ENCODE measurements at places on chromosomes 7 and 10. TPM values are rescaled to one million over a fixed set of nuclear protein-coding genes. Genes with fewer than 3 reads are reported as not detected.

Gene CTAGE4
- 3.6 TPM for total RNA-seq

Gene MINDY4
- 1.1 TPM for total RNA-seq

Gene PVRIG
- 21.2 TPM for total RNA-seq

Gene PUS7
- total RNA-seq, result 16.9 TPM

Gene ZNF775
- total RNA-seq, result 6.0 TPM

Gene ANTXRL
- total RNA-seq, result not detected

DNA sequence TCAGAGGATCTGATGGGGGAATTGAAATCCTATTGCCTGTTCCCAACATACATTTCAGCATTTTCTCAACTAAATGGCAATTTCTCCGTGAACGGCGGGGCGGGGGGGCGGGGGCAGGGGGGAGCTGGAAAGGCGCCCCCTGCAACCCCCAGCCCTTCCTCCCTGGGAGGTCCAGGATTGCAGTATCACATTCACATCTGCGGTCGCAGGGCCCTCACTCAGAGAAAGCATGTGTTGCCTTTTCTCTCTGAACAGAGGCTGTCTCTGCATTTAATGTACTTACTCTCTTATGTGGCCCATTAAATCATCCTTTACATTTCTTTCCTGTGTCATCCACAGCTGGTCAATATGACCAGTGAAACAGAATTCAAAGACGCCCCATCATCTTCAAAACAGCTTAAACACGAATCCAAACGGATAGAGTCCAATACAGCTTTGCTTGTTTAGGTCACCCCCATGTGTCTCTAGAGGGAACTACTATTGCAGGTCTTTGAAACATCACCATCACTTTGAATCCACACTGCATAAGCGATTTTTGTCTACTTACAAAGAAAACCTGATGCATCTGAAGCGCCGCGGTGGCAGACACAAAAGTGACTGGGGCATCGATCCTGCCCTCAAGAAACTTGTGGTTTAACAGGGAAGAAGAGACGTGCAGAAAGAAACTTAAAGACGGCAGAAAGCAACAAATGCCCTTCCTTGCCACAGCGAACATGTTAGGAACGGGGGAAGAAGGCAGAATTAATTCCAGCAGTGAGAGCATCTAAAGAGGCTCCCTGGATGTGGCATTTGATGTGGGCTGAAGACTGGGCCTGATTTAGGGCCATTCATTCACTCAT, 17.0 kb upstream of the ECHDC3 start:
- H3K4me3 ChIP-seq, result no peak overlapping the region
- no peak for DNase-seq
- no peak overlapping the region for H3K27ac ChIP-seq
- H3K4me1 ChIP-seq, result peaks cover 2% of the 10 kb centered on the region
- H3K36me3 ChIP-seq, result no peaks in the 10 kb centered on the region

GRCh38 chr7:70565721-70566370, 566.1 kb upstream of the GALNT17 start:
- H3K4me1 ChIP-seq, result no peaks in the 10 kb centered on the region
- no peaks in the 10 kb centered on the region for H3K27me3 ChIP-seq
- H3K27ac ChIP-seq, result no peak overlapping the region

- peaks cover 43% of the 10 kb centered on the region for H3K27me3 ChIP-seq
- peaks cover 27% of the 10 kb centered on the region for H3K4me1 ChIP-seq
- H3K36me3 ChIP-seq, result no peaks in the 10 kb centered on the region
- no peak overlapping the region for H3K27ac ChIP-seq
These were observed 1.5 kb downstream of the DOCK4 start for GRCh38 chr7:112204499-112205342.

DNA sequence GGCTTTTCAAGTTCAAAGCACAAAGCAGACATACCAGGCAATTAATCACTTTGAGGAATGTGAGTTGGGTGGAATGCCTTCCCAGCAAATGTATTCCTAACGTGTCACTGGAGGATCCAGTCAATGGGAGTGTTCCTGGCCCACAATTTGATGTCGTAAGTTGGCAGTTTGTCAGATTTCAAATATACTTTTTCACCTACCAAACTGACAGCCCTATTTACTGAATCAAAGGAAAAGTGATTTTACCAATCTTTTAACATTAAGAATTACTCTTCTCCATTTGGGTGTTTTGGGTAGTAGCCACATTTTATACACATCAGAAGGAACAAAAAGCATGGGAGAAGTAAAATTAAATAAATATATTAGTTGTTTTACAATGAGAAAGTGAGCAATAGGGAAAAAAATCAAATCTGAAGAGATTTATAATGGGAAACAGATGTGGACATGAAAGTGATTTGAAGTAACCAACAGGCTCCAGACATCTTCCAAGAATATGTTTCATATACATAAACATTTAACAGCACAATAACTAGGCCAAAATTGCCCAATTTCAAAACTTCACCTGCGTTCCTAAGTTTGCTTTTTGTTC, 222.9 kb downstream of the MTERF1 start:
- H3K27me3 ChIP-seq, result no peaks in the 10 kb centered on the region
- DNase-seq, result no peak
- no peaks in the 10 kb centered on the region for H3K4me1 ChIP-seq
- H3K27ac ChIP-seq, result no peak overlapping the region
- no peak overlapping the region for H3K4me3 ChIP-seq

- no peak overlapping the region for H3K4me3 ChIP-seq
- DNase-seq, result no peak
- H3K27me3 ChIP-seq, result peaks cover 2% of the 10 kb centered on the region
- H3K36me3 ChIP-seq, result no peaks in the 10 kb centered on the region
These were observed 103.7 kb upstream of the INSYN2A start for GRCh38 chr10:127299956-127300689.

DNA sequence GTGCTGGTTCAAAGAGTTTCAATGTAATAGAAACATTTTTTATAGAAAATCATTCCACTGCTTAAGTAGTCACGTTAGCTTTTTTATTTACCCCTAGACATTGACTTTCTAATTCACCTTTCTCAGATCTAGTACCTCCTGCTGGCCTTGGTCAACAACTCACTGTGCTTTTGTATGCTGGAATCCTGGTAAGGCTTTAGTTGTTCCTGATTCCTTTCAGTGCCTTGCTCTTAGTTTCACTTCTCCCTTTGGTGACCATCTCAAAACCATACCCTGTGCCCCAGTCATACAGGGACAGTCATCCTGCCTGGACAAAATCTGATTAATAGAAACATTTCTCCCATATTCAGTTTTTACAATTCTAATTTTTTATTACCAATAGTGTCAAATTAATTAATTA, 130.2 kb downstream of the GPR37 start:
- H3K4me3 ChIP-seq, result no peak overlapping the region
- H3K36me3 ChIP-seq, result no peaks in the 10 kb centered on the region
- no peaks in the 10 kb centered on the region for H3K27me3 ChIP-seq
- H3K27ac ChIP-seq, result no peak overlapping the region
- no peaks in the 10 kb centered on the region for H3K4me1 ChIP-seq

GRCh38 chr10:83724471-83725241, 414.7 kb upstream of the GHITM start:
- no peak for DNase-seq
- H3K27ac ChIP-seq, result no peak overlapping the region
- no peaks in the 10 kb centered on the region for H3K4me1 ChIP-seq
- no peaks in the 10 kb centered on the region for H3K36me3 ChIP-seq

DNA sequence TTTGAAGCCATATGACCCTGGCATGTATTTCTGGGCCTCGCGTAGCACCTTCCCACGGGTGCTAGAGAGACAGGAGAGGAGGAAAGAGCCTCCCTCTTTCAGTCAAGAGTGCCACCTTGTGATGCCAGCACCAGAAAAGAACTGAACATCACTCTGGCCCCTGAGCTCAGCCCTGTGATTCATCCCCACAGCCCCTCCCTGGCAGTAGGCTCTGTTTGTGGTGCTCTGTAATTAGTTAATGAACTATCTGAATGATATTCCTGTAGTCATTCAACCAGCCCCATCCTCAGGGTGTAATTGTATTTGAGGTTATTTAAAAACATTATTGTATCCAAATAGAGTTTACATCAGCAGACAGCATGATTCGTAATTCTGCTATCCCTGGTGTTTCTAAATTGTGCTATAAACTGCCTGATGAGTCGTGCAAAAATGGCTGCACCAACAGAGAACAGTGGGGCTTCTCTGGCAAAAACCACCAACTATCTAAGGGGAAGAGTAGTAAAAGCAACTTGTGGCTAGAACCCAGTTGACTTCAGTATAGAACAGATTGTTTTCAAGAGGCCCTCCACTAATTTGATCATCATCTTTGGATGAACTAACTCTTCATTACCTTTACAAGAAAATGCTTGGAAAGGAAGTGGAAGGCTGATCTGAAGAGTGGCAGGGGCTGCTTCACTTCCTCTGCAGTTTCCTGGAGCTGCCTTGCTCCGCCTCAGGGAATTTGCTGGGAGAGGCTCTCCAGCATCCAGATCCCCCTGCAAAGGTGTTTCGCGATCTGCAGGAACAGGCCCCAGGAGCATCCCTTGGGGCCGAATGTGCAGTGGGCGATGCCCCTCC, 23.7 kb upstream of the TIAL1 start:
- peaks cover 3% of the 10 kb centered on the region for H3K4me1 ChIP-seq
- no peak overlapping the region for H3K4me3 ChIP-seq
- no peak overlapping the region for H3K27ac ChIP-seq
- H3K36me3 ChIP-seq, result no peaks in the 10 kb centered on the region
